Esophagus muscularis mucosa (tissue), 4 donors: ENCODE measurements at places on chromosomes 7 and 10. TPM values are rescaled to one million over a fixed set of nuclear protein-coding genes. Genes with fewer than 3 reads are reported as not detected.

DNA sequence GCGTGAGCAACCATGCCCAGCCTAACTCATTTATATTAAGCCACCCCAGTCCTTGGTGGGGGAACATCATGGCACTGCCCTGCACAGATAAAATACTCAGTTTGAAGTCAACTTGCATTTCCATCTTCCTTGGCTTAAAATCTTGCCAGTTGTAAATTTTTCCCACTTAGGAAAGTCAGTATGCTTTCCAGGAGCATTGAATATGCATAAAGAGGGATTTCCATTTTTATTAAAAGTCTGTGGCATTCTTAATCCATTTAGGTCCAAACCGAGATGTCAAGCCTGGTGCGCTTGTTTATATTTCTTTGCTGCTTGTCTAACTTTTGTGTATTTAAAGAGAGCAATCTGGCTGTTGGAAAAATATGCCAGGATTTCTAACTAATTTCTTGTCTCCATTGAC, 26.1 kb downstream of the MAP3K8 start:
- no peaks in the 10 kb centered on the region for H3K27me3 ChIP-seq
- no peak for DNase-seq
- peak overlapping the region; percentile 79 for H3K27ac ChIP-seq
- H3K4me1 ChIP-seq: peaks cover 85% of the 10 kb centered on the region
- peaks cover 56% of the 10 kb centered on the region for H3K36me3 ChIP-seq
- no peak overlapping the region for H3K4me3 ChIP-seq

DNA sequence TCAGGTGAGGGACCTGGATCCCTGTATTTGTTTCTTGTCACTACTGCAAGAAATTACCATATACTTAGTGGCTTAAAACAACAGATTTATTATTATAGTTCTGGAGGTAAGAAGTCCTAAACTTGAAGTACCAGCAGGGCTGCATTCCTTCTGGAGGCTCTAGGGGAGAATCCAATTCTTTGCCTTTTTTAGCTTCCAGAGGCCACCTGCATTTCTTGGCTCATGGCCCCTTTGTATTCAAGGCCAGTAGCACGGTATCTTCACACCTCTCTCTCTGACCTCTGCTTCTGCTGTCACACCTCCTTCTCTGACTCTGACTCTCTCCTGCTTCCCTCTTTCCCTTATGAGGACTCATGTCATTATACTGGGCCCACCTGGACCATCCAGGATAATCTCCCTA, 2.2 kb upstream of the LHPP start:
- no peak overlapping the region for H3K4me3 ChIP-seq
- no peaks in the 10 kb centered on the region for H3K36me3 ChIP-seq
- DNase-seq: no peak
- H3K4me1 ChIP-seq: peaks cover 13% of the 10 kb centered on the region

DNA sequence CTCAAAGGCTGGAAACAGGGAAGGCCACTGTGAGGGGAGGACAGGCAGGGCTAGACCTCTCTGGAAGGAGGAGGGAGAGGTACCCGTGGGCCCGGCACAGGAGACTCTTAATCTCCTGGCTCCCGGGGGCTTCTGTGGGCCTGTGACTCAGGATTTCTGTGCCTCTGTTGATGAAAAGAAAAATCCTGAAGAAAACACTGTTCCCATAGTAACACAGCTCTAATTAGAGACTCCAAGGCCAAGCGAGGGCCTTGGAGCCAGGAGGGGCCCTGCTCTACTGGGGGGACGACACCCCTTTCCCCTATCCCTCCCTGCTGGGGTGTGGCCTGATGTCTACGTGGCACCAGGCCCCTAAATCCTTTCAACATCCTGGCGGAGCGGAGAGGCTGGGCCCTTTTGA, 174.1 kb upstream of the TNRC18 start:
- H3K36me3 ChIP-seq: peaks cover 1% of the 10 kb centered on the region
- no peaks in the 10 kb centered on the region for H3K27me3 ChIP-seq
- H3K4me1 ChIP-seq: peaks cover 60% of the 10 kb centered on the region
- no peak for DNase-seq

TMED4 gene
- 82.3 TPM for total RNA-seq

DNA sequence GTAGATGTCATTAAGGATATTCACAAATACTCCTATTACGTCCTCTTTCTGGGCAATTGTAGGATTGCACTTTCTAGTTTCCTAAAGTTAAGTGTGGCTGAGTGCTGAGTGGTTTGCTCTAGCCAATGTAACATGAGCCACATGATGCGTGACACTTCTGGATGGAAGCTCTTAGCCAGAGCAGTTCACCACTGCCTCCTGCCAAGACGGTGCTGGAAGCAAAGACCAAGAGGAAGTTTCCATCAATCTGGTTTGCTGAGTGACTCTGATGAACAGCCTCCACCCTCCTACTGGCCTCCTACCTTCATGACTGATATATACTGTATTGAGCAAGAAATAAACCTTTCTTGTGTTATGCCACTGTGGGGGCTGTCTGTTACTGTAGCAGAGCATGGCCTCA, 318.1 kb downstream of the KCNMA1 start:
- no peak for DNase-seq
- H3K27me3 ChIP-seq: no peaks in the 10 kb centered on the region
- H3K4me3 ChIP-seq: no peak overlapping the region
- H3K36me3 ChIP-seq: no peaks in the 10 kb centered on the region
- peaks cover 35% of the 10 kb centered on the region for H3K4me1 ChIP-seq
- no peak overlapping the region for H3K27ac ChIP-seq

DNA sequence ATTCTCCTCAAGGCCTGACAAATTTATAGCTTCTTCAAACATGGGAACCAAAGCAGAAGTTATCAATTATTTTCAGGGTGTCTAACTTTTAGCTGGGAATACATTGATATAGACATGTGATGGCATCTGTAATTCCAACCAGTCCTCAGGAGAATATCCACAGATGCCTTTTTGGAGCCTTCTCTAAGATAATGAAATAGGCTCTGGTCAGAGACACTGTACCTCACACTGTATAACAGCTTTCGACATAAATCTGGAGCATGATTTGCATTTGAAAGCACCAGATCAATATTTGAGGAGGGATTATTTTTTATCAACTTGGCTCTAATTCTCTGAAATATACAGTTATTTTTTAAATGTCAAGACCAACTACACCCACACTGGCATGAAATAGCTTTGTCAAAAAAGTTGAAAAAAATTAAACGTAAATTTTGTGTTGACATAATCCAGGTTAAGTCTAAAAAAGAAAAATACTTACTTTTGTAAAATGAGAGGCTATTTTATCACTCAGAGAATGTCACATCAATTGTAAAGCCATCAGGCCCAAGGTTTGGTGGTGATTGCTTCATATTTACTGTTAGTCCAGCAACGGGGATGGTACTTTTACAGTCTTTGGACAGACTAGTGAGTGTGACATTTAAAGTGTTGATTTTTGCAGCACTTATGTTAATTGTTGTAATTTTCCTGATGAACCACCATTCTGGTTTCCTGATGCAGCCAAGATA, 177.0 kb upstream of the SP8 start:
- DNase-seq: no peak
- H3K36me3 ChIP-seq: no peaks in the 10 kb centered on the region
- no peaks in the 10 kb centered on the region for H3K27me3 ChIP-seq
- H3K4me1 ChIP-seq: no peaks in the 10 kb centered on the region
- H3K27ac ChIP-seq: no peak overlapping the region

GRCh38 chr7:26912933-26913536, 48.6 kb upstream of the SKAP2 start:
- H3K27ac ChIP-seq: no peak overlapping the region
- no peaks in the 10 kb centered on the region for H3K36me3 ChIP-seq
- H3K27me3 ChIP-seq: no peaks in the 10 kb centered on the region
- H3K4me1 ChIP-seq: no peaks in the 10 kb centered on the region
- H3K4me3 ChIP-seq: no peak overlapping the region

- no peaks in the 10 kb centered on the region for H3K36me3 ChIP-seq
- H3K27me3 ChIP-seq: no peaks in the 10 kb centered on the region
- no peak for DNase-seq
- no peak overlapping the region for H3K4me3 ChIP-seq
These were observed 73.2 kb upstream of the TPK1 start for GRCh38 chr7:144908943-144909556.

DNA sequence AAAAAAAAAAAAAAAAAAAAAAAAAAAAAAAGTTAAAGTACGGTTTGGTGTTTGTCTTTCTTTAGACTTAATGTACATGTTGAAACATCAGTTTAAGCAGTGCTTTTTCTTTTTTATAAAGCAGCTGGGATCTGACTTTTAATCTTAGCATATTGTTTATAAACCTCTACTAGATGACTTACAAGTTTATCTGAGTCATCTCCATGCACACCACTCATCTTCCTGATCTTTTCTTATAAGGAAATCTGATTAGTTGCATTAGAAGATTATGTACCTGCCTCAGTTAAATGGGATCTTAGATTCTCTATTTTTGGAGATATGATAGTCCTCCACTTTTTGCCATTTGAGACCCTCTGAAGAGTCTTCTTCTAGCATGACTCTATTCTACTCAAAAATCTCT, 391.9 kb upstream of the LRGUK start:
- no peaks in the 10 kb centered on the region for H3K4me1 ChIP-seq
- DNase-seq: no peak
- no peaks in the 10 kb centered on the region for H3K36me3 ChIP-seq
- no peak overlapping the region for H3K27ac ChIP-seq
- H3K4me3 ChIP-seq: no peak overlapping the region

C10orf53 gene
- not detected for total RNA-seq

- H3K27me3 ChIP-seq: no peaks in the 10 kb centered on the region
- peak; percentile 12 for DNase-seq
- no peak overlapping the region for H3K27ac ChIP-seq
- no peak overlapping the region for H3K4me3 ChIP-seq
These were observed 56.3 kb downstream of the TEX36 start for GRCh38 chr10:125626671-125627070.

PNLIPRP1 gene
- not detected for total RNA-seq

- H3K27me3 ChIP-seq: no peaks in the 10 kb centered on the region
- DNase-seq: no peak
- H3K36me3 ChIP-seq: no peaks in the 10 kb centered on the region
- no peaks in the 10 kb centered on the region for H3K4me1 ChIP-seq
These were observed 280.2 kb downstream of the TCERG1L start for GRCh38 chr10:131031346-131031745.

GRID2IP gene
- total RNA-seq: not detected

INHBA gene
- 19.2 TPM for total RNA-seq

DNA sequence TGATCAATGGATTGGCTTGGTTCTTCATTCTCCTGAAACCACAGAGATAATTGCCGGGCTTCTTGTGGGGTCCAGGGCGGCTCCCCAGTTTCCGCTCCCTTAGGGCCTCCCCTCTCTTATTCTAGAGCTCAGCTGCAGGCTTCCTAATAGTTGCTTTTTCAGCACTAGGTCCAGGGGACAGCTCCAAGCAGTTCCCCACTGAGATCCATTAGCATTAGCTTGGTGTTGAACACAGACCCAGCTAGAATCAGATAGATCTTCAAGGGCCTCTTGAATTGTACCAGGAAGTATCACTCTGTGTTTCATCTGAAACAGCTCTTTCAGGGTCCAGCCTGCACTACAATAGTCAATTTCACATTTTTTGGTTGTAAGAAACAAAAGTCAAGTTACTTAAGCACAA, 238.7 kb downstream of the SEC23IP start:
- H3K27me3 ChIP-seq: no peaks in the 10 kb centered on the region
- no peak for DNase-seq
- H3K4me1 ChIP-seq: no peaks in the 10 kb centered on the region
- no peak overlapping the region for H3K27ac ChIP-seq
- H3K4me3 ChIP-seq: no peak overlapping the region

GRCh38 chr7:22932896-22933295, 81.0 kb downstream of the HYCC1 start:
- H3K27ac ChIP-seq: no peak overlapping the region
- no peaks in the 10 kb centered on the region for H3K27me3 ChIP-seq
- peaks cover 20% of the 10 kb centered on the region for H3K4me1 ChIP-seq
- no peak overlapping the region for H3K4me3 ChIP-seq
- H3K36me3 ChIP-seq: no peaks in the 10 kb centered on the region
